Caki2 (cell line): ENCODE measurements at places on chromosomes 11 and 22.
A peak's percentile ranks its signal among the peaks of the same experiment; 100 is the strongest.

- no peak for DNase-seq
Measured at GRCh38 chr11:692824-693414, 2.1 kb downstream of the DEAF1 start.

DNA sequence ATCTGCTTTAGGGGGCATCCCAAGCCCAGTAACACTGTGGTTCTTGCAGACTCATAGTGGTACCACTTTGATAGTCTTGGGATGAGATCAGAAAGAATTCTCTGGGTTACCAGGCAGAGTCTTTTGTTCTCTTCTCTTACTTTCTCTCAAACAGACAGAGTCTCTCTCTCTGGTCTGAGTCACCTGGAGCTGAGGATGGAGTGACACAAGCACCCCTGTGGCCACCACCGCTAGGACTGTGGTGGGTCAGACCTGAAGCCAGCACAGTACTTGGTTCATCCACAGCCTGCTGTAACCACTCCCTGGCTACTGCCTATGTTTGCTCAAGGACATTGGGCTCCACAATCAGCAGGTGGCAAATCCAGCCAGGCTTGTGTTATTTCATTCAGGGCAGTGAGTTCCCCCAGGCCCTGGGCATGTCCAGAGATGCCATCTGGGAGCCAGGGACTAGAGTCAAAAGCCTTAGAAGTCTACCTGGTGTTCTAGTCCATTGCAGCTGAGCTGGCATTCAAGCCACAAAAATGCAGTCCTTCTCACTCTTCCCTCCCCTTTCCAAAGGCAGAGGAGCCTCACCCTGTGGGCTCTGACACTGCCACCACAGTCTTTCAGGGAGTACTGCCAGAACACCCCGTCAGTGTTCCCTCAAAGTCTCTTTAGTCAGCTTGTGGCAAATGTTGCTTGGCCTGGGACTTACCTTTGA is 29.9 kb downstream of the ENDOD1 start:
- DNase-seq = no peak

- DNase-seq = no peak
Measured at GRCh38 chr11:111019871-111020670, 225.5 kb upstream of the POU2AF2 start.

DNA sequence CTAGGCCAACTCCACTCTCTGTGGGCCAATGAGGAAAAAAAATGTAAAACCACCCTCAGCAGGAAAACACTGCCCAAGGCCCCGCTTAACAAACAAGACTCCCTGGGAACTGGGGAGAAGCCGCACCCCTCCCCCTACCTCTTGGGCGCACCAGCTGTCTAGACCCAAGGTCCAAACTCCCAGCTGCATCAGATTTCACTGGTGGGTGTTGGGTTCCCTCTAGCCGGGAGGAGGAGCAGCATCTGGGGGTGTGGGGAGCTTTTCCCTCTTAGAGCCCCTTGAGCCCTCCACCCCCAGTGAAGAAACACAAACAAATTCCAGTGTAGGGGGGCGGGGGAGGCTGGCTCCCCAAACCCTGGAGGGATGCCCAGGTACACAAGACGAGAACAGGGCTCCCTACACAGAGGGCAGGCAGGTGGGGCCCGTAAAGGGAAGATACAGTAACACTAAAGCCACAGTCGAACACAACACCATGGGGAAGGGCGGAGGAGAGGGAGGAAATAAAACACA is 64.9 kb downstream of the NECTIN1 start:
- DNase-seq = no peak

DNA sequence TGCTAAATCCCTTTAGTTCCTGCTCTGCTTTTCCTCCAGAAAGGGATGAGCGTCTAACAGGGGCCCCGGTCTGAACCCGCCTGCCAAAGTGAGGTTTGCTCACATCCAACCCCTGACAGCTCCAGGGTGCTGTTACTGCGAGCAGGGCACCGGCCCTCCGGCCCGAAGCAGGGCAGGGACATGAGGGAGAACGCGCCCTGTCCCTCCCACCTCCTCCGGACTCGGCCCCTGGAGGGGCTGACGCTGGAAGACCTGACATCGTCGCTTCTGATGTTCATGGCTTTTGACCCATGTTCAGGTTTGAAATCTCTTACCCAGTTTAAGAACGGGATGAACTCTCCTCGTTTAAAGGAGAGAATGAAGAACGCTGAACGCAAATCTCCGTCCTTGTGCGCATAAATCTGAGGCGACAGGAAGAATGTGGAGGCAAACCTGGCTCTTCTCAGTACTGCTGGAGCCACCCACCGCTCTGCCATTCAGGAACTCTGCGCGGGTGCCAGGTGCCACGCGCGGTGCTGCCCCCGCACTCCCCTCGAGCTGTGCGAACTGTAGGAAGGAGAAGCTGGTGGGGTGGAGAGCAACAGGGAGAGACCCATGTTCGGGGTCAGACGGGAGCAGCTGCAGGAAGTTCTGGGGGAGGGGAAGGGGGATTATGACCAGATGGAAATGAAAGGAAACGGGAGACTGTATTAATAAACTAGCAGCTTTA is 826 bp upstream of the EEF1G start:
- DNase-seq = peak; percentile 23

DNA sequence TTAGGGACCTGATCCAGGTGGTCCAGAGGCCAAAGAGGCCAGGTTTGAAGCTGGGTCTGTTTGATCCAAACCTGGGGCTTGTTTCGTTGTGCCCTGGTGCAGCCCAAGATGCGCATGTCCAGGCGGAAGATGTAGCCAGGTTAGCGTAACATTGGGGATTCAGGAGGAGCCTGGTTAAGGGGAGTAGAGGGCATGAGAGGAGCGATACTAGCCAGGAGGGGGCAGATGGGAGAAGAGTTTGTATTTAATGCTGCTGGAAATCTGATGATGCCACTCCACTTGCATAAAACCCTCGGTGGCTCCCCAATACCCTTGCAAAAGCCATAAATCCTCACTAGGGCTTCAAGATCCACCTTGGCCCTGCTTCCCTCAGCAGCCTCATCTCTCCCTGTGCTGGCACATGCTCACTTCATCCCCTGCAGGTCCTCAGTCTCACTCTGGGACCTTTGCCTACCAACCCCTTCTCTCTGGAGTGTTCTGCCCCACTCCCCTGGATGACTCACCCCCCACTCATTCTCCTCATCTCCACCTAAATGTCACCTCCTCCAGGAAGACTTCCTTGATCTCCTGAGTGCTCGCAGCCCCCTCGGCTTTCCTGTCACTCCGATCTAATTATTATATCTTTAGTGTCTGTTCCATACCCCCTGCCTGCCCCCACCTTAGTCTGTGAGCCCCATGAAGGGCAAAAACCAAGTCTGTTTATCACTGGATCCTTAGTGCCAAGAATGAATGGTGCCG is 95.9 kb downstream of the MIAT start:
- no peak for DNase-seq

- DNase-seq = no peak
Measured at GRCh38 chr11:65262776-65263175, 1.0 kb downstream of the POLA2 start.

- DNase-seq = peak; percentile 91
Measured at GRCh38 chr11:447923-448731, 2.0 kb upstream of the PTDSS2 start.

DNA sequence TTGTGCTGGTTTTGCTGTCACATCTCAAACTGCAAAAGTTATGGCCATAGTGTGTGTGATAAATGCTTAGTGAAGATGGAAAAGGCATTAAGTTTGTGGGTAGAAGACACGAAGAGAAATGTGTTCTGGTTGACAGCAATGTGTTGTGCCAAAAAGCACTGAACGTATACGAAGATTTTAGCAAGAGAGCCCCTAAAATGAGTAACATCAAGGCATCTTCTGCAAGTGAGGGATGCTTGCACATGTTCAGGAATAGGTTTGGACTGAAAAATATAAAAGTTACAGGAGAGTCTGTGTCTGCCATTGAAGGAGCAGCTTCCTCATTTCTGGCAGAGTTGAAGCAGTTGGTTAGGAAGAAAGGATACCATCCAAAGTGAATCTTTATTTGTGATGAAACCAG is 167.1 kb downstream of the ADAMTS15 start:
- DNase-seq = no peak

GRCh38 chr11:99555486-99555885 is 534.7 kb downstream of the CNTN5 start:
- DNase-seq = no peak

DNA sequence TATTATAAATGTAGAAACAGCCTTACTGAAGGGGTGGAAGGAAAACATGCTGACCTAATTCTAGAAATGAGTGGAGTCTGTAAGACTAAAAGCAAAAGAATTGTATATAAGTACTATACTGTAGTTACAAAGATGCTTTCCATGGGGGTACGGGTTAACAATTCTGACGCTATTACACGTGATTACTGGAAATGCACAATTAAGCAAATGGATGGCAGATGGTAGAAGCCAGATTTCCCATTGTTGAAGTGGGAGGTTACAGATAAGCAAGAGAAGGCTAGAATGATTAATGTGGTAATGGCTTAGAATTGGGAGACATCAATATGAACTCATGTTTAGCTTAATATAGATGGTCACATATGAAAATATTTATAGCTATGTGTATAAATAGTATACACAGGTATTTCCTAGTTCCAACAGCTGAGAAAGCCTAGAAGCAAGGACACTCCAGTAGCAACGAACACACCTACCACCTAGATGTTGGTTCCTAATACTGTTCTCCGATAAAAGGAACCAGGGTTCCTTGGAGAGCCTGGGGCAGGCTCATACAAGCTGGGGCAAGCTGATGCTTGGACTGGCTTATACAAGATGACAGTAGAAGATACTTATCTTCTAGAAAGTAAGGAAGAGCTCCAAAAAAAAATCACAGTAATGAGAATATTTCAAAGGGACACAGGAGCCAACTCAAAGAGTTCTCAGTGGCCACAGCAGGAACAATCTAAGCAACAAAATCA is 13.5 kb downstream of the SMC1B start:
- DNase-seq = no peak

DNA sequence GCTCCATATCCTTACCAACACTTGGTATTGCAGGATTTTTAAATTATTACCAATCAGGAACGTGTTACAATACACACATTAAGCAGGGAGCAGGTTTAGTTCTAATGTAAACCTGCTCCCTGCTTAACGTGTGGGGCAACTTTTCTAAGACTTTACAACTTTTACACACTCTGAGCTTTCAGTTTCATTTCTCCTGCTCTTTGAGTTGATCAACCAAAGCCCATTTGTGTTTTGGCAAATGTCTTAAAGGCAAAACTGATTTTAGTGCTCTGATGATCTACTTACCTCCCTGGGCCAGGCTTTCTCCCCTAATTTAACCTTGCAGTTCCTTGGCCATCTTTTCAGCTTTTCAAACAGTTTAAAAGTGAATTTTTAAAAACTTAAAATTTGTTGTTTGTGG is 70.9 kb downstream of the ZBTB44 start:
- no peak for DNase-seq

- DNase-seq = no peak
Measured at GRCh38 chr11:76139314-76139713, 67.0 kb downstream of the WNT11 start.

- DNase-seq = no peak
Measured at GRCh38 chr11:132078264-132079076, 708.1 kb downstream of the NTM start.

- DNase-seq = no peak
Measured at GRCh38 chr11:72125956-72126355, 9.6 kb upstream of the FOLR3 start.

- DNase-seq = no peak
Measured at GRCh38 chr11:94107363-94107762, 21.3 kb upstream of the PANX1 start.

DNA sequence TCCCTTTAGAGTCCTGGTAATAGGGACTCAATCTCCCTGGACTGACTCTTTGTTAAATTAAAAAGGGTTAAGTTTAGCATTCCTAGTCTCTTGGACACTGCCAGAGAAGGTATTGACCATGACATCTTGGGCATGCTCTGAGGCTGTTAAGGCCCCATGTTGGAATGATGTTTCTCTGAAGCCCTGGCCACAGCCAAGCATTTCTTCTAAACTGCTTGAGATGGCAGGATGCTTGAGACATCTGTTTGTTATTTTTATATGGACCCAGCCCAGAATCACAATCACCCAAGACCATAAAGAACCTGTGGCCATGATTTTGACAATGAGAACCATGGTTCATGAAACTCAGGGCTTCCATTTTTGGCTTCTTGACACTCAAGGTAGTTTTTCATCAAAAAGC is 5.5 kb upstream of the ANKK1 start:
- no peak for DNase-seq

DNA sequence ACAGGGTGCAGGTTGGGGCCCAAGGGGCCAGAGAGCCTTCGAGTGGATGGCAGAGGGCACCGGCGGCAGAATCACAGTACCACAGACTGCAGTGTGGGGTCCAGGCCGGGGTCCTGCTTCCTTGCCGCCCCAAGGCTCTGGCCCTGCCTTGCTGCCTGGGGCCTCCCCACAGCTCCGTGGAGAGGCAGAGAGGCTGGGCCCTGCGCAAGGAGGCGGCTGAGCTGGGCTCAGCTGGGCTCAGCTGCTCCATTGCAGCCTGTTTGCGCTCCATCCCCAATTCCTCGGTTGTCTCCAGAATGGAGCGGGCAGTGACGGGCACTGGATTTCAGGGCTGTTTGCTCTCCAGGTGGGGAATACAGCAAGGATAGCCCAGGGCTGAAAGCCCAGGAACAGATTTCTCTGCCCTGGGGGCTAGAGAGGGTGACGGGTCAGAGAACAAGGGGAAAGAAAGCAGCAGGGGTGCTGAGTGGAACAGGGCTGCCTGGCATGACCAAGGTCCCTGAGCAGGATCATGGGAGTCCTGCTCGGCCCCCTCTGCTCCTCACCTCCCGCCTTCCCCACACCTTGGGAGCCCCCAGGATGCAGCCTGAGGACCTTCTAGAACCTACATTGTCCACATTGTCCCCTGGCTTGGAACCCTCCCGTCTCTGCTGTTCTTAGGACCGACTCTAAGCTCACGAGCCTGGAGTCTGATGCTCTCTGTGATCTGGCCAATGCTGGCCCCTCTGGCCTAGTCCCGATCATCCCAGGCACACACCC is 18.9 kb downstream of the MRGPRG start:
- DNase-seq = no peak

DNA sequence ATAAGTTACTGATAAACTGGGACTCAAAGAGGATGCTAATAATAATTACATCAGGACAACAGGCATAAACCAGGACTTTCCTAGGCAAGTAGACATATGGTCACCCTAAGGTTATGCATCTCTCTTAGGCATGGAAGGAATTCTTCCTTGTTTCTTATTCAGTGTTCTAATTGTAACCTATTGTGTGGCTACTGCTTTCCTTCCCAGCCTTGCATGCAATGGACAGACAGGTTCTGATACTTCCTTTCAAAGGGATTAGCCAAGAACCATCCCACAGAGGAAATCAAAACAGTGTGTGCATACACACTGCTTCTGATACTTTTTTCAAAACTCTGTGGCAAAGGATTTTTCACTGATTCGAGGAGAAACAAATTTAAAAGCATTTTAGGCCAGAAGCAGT is 48.3 kb downstream of the RRAS2 start:
- DNase-seq = no peak

DNA sequence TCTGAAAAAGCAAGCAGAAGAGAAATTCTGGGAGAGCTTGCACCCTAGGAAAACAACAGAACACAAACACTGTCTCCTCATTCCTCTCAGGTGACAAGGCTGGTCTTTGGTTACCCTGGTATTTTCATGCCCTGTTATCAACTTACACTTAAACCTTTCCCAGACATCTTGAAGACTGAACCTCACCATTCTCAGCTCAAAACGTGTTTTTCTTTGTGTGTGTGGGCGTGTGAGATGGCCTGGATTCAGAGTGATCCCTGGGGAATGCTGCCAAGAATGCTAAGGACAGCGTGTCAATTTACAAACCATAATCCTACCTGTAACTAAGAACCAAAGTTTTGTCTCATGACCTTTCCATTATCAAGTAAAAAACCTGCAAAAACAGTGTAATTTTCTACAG is 33.3 kb downstream of the ELF5 start:
- no peak for DNase-seq

- DNase-seq = no peak
Measured at GRCh38 chr11:114259551-114259983, 36.6 kb upstream of the NNMT start.
